GM12892 (cell line): ENCODE measurements at places on chromosomes 5 and 9.

DNA sequence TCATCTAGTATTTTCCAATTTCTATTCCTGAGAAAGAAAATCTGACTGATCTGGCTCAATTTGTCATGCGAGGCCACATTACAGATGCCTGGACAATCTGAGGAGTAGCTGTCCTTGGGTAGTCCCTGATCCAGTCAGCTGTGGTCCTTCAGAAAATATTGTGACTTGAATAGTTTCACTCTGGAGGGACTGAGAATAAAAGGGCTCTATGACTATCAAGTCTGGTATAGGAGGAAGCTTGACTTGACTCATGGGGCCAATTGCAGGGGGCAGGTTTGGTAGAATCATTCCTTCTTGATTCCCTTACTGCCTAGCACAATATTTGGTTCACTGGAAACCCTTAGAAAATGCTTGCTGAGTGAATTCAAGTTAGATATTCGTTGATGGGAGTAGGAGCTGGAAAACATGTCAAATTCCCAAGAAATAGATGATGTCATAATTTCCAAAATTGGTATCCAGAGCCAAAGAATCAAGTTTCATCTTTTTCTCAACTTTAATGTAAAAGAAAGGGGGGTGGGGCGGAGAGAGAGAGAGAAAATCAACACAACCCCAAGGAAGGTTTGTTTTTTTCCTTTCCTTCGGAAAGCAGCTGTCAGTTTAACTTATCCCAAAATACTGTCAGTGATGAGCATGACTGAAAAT lies 32.4 kb upstream of the STX17 start:
- DNase-seq = no peak

- no peak for DNase-seq
Measured at GRCh38 chr5:13763719-13764118, 180.8 kb downstream of the DNAH5 start.

GRCh38 chr5:72063219-72063819 lies 44.0 kb upstream of the MAP1B start:
- no peak for DNase-seq

- no peak for DNase-seq
Measured at GRCh38 chr5:123116757-123117156, 27.7 kb downstream of the PRDM6 start.

DNA sequence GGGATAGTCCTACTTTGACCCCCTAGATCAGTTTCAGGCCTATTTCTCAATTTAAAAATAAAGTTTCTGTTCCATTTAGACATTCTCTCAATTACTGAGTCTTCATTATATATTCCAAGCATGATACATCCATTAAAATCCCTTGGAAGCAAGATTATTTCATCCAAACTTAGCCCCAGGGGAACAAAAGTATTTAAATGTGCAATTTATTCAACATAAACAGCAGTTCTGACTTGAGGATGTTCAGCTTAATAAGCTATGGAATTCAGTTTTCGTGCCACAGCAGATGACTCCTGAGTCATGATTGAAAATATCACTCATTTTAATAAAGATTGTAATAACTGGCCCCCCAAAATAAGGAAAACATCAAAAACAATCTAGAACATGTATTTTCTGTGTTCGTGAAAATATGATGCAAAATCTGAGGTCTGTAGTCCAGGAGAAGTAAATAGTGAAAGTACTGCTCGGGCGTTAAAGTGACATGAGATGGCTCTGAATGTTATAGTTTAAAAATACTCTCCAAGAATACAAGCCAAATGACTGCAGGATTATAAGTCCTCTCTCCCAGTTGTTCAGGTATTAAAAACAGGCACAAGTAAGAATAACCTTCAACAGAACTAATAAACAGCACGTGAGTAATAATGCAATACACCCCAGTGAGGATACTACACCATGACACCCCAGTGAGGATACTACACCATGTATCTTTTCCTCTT lies 67.1 kb downstream of the RETREG1 start:
- DNase-seq = no peak

GRCh38 chr5:59569158-59569557 lies 324.4 kb downstream of the PDE4D start:
- no peak for DNase-seq

DNA sequence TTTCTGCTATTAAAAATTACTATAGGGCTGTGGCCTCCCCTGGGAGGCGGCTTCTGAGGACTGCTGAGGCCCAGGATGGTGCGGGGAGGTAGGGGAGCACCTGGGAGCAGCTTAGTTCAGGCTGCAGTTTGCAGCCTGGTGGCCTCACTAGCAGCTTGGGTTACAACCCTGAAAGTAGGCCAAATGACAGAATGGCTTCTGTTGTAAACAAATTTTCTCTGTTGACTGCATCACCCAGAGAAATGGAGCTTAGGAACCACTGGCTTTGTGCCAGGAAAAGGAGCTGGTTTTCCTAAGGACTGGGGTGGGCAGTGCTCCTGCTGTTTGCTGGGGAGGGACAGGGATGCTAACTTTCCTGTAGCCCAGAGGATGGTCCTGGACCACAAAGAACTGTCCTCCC lies 130.3 kb downstream of the ENTREP1 start:
- no peak for DNase-seq

DNA sequence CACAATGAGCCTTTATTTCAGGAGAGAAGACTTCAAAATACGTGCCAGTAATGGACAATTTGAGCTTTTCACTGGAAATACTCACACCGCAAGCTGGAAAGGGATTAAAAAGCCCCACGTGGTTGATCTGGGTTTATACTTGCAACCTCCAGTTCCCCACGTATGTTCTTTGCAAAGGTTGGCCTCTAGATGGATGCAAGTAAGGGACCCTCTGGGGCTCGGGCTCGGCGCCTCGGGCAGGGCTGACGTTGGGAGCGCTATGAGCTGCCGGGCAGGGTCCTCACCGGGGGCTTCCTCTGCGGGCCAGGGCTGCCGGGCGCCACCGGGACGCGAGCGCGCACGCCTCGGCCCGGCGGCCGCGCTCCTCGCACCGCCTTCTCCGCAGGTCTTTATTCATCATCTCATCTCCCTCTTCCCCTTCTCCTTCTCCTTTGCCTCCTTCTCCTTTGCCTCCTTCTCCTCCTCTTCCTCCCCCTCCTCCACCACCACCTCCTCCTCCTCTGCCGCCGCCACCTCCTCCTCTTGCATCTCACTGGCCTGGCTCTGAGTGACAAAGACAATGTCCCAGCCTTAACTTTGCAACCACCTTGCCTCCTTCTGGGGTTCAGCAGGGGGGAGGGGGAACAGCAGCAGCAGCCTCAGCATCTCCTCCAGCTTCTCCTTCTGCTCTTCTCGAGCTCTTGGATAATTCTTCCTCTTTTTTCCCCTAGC lies 701 bp upstream of the ZNF462 start:
- no peak for DNase-seq

- no peak for DNase-seq
Measured at GRCh38 chr5:10627160-10627701, 63.4 kb downstream of the ANKRD33B start.

DNA sequence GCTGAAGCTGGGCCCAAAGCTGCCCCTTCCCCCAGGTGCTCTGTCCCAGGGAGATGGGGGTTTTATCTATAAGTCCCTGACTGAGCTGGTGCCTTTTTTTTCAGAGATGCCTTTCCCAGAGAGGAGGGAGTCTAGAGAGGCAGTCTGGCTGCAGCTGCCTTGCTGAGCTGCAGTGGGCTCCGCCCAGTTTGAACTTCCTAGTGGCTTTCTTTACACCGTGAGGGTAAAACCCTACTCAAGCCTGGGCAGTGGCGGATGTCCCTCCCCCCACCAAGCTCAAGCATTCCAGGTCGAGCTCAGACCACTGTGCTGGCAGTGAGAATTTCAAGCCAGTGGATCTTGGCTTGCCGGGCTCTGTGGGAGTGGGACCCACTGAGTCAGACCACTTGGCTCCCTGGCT lies 41.3 kb downstream of the CAVIN4 start:
- DNase-seq = no peak

DNA sequence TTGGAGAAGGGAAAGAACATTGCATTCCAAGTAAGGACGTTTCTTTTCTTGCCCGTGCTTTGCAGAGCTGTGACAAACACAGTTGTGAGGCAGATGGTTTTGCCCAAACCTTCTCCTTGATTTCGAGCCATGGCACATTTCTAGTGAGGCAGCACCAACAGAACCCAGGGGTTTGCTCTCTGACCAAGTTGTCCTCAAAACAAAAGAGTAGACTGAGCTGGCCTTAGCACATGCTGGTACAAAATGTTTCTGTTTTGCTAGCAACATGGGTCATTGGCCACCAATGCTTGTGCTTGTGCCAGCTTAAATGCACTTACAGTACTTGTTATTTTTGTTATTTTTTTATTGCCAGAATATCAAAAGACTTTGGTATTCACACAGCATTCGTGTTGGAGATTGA lies 328.8 kb downstream of the GADD45G start:
- DNase-seq = no peak

DNA sequence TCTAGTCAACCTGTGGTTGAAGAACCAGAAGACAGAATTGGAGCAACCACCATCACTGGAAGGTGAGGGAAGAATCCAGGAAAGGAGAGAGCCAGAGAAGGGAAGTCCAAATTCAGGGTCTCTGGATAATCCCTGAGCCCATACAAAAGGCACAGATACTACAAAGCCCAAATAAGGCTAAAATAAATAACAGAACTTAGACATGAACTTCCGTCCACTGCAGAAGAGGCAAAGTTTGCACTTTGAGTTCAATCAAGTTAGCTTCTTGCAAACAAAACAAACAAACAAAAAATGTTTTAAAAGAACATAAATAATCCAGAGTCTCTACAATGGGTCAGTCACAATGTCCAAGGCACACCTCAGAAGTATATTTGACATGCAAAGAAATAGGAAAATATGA lies 21.0 kb downstream of the CFAP77 start:
- no peak for DNase-seq

- no peak for DNase-seq
Measured at GRCh38 chr5:149301744-149302380, 30.2 kb downstream of the AFAP1L1 start.

DNA sequence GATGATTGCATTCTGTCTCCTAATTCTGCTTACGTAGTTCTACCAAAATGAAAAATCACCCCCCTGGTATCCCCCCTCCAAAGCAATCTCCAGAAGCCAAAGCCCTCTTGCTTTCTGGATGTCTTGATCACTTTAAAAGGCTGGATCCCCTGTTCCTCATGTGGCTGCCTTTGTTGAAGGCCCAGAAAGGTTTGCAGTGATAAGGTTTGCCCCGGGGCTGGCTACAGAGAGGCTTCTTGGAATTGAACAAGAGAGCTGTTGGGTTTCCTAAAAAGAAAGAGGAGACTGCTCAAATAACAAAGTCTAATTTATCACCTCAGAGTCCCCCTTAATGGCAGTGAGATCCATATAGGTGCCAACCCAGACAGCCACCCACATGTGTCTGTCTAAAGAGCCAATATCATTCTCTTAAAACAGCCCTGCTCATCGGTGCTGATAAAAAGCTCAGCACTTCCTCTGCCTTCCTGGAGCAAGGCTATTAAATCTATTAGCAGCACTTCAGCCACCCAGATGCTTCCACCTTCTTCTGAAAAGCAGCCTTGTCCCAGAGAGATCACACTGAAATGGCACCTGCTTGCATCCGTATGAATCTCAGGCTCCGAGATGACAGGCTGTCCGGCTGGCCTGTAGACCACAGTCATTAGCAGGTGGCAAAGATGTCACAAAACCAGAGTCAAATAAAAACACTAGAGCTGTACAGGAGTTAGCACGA lies 70.9 kb downstream of the TEX10 start:
- DNase-seq = no peak

GRCh38 chr5:100787648-100788047 lies 115.4 kb downstream of the ST8SIA4 start:
- no peak for DNase-seq

DNA sequence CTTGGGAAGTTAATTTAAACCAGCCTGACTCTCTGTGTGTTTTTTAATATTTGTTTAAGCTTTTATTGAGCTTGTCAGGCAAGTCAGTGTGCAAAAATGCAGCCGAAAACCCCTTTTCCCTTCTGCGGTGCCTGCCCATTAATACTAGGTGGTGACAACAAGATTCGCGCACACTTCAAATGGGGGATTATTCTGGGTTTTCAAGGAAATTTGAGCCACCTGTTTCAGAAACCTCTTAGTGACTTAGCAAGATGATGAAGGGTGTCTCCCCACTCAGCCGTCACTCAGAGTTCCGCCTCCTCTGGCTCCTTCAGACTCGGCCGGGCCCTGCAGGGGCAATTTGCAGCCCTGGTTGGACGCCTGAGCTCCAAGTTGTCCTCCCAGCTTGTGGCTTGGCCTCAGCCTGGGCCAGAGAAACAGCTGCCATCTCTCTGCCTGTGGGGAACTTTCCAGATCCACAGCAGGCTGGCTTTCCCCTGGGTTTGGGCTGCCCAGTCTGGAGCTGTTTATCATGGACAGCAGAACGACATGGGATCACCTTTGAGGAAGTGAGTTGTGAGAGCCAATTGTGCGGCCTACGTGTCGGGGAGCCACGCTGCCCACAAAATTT lies 75.9 kb downstream of the SPRY4 start:
- no peak for DNase-seq

- no peak for DNase-seq
Measured at GRCh38 chr9:127020802-127021078, 101.7 kb downstream of the ANGPTL2 start.

- DNase-seq = no peak
Measured at GRCh38 chr9:79481846-79482477, 89.8 kb upstream of the TLE4 start.

- DNase-seq = no peak
Measured at GRCh38 chr5:40623480-40624420, 56.0 kb upstream of the PTGER4 start.

DNA sequence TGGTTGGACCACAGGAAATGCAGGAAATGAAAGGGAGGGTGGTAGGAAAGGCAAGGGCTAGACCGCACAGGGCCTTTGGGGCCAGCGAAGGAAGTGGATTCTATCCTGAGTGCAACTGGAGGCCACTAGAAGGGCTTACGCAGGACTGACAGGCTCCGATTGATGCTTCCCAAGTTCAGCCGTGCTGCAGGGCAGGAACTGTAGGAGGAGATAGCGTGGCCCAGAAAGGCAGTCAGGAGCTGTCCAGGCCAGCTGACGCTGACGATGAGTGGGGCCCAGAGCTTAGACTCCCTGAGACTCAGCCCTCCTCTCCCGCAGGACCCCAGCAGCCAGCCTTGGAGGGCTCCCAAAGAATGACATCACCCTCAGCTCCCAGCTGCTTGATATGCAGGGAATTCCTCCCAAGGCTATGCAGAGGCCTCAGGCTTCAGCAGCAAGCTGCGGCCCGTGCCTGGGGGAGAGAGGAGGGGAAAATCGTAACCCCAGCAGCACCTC lies 48.8 kb downstream of the KCNIP1 start:
- DNase-seq = no peak
